ENCODE measurements at places on chromosomes 16 and 17.

GRCh38 chr17:29628644-29629043, 5.9 kb upstream of the CORO6 start:
- no peak for DNase-seq

DNA sequence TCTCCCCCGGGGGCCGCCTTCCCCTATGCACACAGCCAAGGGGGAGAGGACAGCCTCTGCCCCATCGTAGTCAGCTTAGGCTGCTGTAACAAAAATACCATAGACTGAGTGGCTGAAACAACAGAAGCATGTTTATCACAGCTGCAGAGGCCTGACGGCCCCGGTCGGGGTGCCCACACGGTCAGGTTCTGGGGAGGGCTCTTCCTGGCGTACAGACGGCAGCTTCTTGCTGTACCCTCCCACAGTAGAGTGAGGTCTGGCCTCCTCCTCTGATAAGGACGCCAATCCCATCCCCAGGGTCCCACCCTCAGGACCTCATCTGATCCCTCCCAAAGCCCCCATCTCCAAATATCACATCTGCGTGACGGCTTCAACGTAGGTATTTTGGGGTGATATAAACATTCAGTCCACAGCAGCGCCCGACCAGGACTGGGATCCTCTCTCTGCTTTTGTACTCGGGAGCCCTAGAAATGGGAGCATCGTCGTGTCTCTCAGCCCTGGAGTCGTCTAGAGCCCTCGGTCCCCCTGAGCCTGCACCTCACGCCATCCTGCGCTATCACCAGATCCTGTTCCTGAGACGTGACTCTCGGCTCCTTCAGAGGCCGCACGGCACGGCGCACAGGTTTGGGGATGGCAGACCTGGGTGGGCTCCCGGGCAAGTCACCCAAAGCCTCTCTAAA, 67.8 kb downstream of the RPH3AL start:
- no peak for DNase-seq

GRCh38 chr17:79820959-79821330, 18.3 kb downstream of the CBX4 start:
- DNase-seq: no peak

GRCh38 chr17:33375103-33375502, 82.0 kb upstream of the ASIC2 start:
- DNase-seq: no peak

DNA sequence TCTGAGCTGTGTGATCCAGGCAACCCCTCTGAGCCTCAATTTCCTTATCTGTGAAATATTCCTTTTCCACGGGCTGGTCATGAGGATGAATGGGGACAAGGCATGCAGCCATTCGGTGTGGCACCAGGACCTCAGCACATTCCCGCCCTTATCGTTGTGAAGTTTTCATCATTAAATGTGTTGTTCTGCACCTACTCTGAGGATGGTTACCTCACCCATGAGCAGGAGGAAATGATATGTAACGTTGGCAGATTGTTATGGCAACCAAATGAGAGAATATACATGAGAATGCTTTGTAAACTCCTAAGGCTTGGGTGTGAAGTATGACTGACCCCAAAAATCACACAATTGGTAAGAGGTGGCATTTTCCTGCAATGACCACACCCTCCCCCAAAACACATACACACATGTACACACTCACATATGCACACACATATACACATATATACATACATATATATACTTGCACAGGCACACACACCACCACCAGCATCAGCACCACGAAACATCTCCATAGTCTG, 39.5 kb downstream of the SMARCE1 start:
- no peak for DNase-seq

Measured in fibroblast of the aortic adventitia (primary cell).